Heart right ventricle (tissue), 16 donors: ENCODE measurements at places on chromosomes 12 and 14. TPM values are rescaled to one million over a fixed set of nuclear protein-coding genes. Genes with fewer than 3 reads are reported as not detected.

- no peak for DNase-seq
These were observed 5.9 kb downstream of the LRRC9 start for GRCh38 chr14:59925797-59926196.

GRCh38 chr12:12442548-12443071 is 85.7 kb downstream of the BORCS5 start:
- DNase-seq: no peak

DNA sequence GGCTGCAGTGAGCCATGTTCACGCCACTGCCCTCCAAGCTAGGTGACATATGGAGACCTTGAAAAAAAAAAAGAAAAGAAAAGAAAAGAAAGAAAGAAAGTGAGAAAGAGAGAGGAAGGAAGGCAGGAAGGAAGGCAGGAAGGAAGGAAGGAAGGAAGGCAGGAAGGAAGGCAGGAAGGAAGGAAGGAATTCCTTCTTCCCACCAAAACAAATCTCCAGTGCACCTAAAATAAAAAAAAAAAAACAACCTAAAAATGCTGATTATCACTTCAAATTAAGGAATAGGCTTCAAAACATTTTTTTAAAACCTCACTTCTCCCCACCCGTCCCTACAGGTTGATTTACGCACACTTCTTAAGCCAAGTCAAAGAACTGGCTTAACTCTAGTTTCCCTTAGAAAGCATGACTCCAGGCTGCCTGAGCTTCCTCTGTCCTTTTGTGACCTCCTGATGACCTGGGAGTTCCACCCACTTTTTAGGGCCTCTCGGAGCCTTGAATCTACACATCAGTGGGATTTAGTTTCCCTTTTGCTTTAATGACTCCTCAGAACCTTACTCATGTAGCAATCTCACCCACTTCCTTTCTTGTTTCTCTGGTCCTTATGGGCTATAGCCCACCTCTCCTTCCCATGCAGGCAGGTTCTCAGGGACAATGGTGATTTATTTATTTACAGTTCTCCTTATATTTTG is 18.6 kb downstream of the DUSP6 start:
- DNase-seq: peak; percentile 28

GRCh38 chr14:31042300-31042699 is 16.1 kb upstream of the STRN3 start:
- DNase-seq: no peak

DNA sequence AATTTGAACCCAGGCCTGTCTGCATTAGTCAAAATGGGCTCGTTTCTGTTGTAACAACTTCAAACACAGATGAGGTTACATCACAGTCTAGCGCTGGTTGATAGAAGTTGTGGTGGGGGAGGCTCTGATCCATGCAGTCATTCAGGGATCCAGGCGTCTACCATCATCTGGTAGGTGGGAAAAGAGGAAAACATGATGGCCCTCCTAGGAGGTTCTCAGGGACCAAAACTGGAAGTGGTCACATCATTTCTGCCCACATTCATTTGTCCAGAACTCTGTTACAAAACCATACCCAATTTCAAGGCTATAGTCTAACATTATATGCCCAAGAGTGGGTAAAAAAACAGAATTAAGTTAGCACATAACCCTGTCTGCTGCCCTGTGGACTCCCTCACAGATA is 135.1 kb downstream of the PHETA1 start:
- DNase-seq: no peak

DNA sequence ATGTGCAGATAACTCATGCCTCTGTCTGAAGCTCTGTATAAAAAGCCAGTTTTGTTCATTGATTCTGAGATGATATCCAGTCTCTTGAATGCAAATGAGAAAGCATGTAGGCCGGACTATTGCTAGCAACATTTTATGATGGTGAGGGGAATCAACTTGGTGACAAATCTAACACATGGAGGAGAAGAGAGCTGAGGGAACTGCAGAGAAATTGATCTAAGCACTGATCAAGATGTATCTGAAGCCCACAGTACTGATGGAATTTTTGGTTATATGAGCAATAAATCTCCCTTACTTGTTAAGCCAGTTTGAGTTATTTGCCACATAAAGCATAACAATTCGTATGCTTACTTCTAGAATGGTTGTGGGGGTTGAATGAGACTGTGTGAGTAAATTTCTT is 295.6 kb upstream of the DDHD1 start:
- no peak for DNase-seq

DNA sequence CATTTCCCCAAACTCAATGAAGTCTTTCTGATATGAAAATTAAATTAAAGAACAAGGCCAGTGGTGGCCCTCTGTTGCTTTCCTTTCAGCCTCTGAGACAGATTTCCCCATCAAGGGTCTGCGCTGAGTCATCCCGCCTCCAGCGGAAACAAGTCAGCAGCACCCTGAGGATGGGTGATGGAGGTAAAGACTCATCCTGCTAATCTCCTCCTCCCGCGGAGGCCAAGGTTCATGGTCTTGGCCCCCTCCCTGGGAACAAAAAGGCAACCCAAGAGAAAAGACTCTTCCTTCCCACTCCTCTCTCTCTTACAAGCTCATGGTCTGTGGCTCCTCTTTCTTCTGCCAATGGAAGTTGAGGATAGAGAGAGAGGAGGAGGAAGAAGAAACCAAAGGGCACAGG is 9.0 kb upstream of the NUMB start:
- DNase-seq: no peak

GRCh38 chr14:80564051-80564450 is 352.7 kb upstream of the DIO2 start:
- DNase-seq: no peak

- DNase-seq: no peak
These were observed 73.4 kb downstream of the GTF2A1 start for GRCh38 chr14:81147140-81147897.

DNA sequence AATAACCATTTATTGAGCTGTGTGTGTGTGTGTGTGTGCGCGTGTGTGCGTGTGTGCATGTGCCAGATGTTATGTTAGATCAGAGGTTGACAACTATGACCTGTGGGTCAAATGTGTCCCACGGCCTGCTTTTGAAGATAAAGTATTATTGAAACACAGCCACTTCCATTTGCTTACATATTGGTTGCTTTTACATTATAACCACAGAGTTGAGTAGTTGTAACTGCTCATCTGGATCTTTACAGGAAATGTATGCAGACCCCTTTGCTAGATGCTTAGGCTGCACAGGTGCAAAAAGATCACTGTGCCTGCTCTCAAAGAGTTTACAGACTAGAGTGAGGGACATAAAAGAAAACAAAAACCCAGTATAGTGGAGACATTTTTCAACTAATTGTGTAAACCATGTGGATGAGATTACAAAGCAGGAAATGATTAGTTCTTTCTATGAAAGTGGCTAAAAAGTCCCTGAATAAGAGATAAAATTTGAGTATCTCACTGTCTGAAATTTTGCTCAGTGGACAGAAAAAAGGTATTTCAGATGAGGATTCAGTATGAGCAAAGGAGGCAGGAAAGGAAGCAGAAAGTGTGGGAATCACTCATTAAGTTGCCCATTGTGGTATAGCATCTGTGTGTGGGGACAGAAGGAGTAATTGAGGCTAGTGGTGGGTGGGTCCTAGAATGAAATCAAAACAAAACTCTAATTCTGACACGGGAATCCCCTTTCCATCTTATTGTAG is 188.4 kb downstream of the PAH start:
- DNase-seq: no peak

DNA sequence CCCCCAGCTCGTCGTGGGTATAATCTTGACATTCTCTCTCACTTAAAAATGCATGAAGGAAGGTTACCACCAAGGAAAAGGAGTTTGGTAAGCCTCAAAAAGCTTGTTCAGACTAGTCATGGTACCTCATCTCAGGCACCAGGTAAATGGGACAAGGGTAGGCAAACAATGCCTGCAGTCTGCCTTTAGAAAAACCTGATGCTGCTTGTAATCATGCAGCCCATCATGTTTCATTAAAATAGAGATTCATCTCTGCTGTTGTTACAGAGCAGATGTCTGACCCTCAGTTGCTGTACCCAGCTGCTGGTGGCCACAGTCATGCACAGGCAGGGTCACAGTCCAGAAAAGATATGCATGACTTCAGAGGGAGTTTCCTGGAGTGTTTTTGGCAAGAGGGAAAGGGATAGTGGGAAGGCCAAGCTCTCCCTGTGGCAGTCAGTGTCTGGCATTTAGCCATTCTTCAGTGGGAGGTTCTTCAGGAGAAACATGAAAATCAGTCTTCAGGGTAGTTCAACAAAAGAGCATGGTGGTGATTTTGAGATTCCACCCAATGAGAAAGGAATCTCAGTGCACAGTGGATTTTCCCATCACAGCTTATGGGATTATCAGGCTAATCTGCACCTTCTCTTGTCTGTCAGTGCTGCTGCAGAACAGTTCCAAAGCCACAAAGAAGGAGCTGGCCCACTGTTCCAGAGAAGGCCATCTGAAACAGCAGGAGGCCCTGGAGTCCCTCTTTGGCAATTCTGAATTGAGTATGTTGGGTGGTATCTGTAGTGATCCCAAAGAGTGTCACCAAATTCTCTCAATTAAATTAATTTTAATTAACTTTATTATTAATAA is 202.7 kb upstream of the FRMD6 start:
- no peak for DNase-seq

DNA sequence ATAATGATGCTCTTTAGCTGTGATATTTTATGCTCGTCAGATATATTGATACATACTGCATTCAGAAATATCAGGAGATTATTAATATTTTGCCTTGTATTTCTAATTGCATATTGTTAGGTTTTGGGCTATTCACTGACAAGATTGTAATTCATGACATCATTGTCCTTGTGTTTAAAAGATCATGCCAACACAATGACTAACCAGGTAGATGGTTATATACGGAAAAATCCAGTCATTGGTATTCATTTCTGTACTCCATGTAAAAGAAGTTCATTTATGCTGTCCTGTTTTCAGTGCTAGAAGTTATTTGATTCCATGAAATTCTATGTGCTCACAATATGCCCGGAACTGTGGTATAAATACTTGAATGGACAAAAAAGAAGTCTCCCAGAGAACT is 107.5 kb downstream of the KITLG start:
- DNase-seq: no peak

- no peak for DNase-seq
These were observed 111.5 kb upstream of the WSCD2 start for GRCh38 chr12:108017472-108018057.

DNA sequence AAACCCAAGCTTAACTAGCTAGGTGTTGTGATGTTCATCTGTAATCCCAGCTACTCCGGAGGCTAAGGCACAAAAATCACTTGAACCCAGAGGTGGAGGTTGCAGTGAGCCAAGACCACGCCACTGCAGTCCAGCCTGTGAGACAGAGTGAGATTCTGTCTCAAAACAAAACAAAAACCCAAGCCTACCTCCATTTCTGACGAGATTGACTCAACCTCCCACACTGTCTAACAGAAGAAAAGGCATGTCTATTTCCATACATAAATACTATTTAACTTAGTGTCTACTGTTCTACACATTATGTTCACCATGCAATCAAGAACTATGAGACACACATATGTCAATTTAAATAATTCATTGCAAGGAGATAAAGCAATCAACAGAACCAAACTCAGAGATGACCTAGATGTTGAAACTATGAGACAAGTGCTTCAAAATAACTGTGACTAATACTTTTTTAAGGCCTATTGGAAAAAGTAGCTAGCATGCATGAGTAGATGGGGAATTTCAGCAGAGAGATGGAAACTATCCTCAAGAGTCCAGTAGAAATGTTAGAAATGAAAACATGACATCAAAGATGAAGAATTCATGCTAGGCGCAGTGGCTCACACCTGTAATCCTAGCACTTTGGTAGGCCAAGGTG is 75.9 kb upstream of the DHRS4 start:
- DNase-seq: no peak

The ACSM4 gene
- polyA plus RNA-seq: not detected

The KLRG1 gene
- polyA plus RNA-seq: 1.8 TPM

The PTPRB gene
- 27.1 TPM for polyA plus RNA-seq

The ADSS1 gene
- polyA plus RNA-seq: 220 TPM

The PRB2 gene
- not detected for polyA plus RNA-seq

The ALX1 gene
- polyA plus RNA-seq: 0.03 TPM

The HIGD1C gene
- polyA plus RNA-seq: not detected
